HCT116 (cell line): ENCODE measurements at places on chromosomes 11 and 22.

GRCh38 chr11:118524757-118525470 lies 2.4 kb upstream of the TTC36 start:
- DNase-seq = no peak

DNA sequence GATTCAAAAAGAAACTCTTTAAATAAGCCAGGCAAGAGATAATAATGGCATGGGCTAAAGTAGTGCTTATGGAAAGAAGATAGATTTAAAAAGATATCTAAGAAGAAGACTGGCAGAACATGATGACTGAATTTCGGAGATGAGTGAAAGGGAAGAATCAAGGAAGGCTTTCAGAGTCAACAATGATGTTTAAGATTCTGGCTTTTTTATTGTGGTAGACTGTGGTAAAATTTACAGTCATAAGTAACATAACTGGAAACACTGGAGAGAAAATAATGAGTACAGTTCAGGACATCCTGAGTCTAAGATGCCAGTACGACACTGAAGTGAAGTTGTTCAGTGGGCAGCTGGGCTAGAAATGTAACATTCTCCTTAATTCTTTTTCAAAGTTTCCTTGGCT lies 85.2 kb downstream of the PHF21A start:
- no peak for DNase-seq

GRCh38 chr11:125452125-125452470 lies 44.0 kb downstream of the FEZ1 start:
- DNase-seq = no peak

GRCh38 chr11:14320020-14320419 lies 39.0 kb downstream of the RRAS2 start:
- no peak for DNase-seq

DNA sequence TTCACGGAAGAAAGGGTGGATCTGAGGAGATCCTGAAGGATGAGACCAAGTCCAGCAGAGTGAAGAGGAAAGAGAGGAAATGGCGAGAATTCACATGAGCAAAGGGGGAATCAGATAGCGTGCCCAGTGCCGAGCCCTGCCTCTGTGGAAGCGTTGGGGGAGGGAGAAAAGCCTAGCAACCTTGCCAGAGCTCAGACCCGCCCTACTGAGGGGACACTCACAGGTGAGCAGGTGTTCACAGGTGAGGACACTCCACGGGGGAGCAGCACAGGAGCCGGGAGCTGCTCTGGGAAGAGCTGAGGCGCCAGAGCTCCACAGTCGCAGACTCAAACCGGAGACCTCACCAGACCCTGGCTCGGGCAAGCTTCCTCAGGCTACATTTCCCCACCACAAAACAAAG lies 56.2 kb downstream of the MICAL3 start:
- no peak for DNase-seq

DNA sequence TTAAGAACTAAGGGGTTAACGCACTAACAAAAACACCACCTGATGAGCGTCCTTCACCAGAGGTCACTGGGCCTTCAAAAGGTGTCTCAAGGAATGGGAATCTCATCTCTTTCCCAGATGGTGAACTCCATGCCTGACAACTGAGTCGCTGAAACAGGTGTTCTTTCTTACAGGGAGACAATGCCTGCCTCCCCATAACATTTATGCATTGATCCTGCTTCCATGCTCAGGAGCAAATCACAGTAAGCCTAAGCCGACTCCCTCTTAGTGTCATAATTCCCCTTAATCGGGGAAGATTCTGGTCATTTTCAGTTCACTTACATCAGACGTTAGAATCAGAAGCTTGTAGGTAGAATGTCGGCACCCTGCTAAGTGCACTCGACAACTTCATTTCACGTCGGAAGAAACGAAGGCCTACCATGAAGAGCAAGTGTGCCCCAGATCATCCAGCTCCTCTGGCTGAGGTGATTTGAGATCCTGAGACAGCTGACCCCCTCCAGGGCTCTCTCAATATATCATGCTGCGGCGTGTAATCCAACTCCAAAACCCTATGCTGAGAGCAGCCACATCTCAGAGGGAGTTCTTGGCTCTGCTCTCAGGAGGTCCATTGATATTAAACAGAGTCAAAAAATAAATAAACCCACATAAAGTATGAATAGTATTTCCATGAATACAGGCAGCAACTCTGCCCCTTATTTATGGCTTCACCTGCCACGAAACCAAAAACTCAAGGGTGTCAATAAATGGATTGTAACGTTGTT lies 163.1 kb downstream of the LARGE1 start:
- no peak for DNase-seq

- no peak for DNase-seq
Measured at GRCh38 chr11:130180491-130180890, 20.9 kb downstream of the ST14 start.

DNA sequence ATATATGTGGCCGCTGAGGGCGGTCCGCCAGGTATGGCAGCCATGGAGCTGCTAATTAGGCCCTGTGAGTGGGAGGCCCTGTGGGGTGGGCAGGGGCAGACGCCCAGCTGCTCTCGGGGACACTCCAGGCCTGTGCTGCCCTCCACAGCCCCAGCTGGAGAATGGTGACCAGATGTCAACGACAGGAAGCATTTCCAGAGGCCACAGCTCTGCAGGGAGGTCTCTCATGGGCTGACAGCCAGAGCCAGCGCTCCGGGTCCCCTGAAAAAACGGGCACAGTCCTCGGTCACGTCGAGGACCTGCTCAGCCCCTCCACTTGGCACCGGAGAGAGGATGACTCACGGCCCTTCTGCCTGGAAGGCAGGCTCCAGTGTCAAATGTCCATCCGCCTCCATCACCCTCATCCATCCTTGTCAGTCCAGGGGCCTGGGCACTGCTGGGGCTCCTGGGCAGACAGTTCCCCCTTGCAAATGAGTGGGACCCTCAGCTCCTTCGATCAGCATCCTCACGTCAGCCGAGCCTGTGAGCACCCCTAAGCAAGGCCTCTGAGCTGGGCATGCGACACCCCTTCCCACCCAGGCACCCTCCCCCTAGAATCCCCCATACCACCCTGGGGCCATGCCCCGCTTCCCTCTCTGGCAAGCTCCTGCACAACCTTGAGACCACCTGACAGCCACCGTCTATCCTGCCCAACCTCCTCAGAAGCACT lies 1.9 kb downstream of the BID start:
- no peak for DNase-seq

DNA sequence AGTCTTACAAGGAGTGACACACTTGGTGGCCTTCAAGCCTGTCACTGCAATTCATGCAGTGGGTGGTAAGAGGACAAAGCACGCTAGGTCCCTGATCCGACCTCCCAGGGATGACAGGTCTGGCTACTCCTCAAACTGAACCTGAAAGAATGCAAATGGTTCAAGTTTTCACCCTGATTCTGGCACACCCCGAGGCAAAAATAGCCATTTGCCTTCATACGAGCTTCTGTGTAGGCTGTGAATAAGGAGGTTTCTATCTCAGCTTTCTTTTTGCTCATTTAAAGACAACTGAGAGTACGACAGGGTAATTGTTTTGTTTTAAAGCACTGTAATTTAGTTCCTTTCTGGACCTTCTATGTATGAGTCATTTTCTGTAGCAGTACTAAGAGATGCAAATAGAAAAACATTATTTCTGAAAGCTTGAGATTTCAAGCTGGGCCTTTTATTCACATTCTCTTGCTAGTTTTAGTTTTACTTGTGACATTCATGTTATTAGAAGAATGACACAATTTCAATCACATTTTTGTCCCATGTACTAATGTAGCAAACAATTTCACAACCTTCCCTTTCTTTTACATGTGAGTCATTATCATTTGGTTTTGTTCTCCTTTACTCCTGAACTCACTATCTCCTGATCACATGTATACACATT lies 56.6 kb upstream of the FDX1 start:
- no peak for DNase-seq

- no peak for DNase-seq
Measured at GRCh38 chr11:106390078-106390477, 312.6 kb downstream of the AASDHPPT start.

- DNase-seq = no peak
Measured at GRCh38 chr22:27842669-27843431, 41.3 kb upstream of the MN1 start.

DNA sequence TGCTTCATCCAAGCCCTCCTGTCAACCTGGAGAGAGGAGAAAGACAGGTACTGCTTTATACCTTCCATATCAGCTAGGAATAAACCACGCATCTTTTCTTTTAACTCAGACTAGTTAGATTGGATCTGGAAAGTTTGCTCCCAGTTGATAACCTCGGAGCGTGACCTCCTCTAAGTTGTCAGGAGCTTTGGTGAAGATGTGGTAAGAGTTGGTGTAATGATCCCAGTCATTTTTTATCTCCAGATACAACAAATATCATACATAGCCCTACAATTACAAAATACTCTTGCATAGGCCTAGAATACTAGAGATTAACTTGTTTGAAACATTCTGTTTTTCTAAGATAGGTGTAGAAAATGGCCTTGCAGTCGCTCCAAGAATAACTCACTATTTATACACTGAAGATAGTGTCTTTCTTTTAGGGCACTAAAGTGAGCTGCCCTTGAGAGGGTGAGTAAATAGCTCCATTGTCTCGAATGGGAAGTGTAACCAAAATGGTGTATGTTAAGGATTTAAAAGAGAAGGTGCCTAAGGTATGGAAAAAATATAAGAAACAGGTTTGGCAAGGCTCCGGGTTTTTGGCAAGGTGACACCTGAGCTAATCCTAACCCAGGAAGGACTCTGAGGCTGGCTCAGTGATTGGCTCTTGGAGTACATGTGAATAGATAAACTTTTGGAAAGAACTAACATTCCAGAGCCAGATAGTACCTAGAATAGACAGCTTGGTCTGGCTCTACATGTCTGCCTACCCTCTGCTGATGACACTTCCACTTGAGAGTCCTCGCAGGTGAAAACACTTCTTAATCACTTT lies 59.4 kb downstream of the GLYATL1 start:
- no peak for DNase-seq

- no peak for DNase-seq
Measured at GRCh38 chr22:28115426-28115825, 196.4 kb upstream of the PITPNB start.

- no peak for DNase-seq
Measured at GRCh38 chr11:118633319-118633690, 25.9 kb downstream of the PHLDB1 start.

- no peak for DNase-seq
Measured at GRCh38 chr22:19722982-19723231, 432 bp upstream of the GP1BB start.

GRCh38 chr11:9137293-9138132 lies 46.1 kb upstream of the SCUBE2 start:
- peak; percentile 36 for DNase-seq

DNA sequence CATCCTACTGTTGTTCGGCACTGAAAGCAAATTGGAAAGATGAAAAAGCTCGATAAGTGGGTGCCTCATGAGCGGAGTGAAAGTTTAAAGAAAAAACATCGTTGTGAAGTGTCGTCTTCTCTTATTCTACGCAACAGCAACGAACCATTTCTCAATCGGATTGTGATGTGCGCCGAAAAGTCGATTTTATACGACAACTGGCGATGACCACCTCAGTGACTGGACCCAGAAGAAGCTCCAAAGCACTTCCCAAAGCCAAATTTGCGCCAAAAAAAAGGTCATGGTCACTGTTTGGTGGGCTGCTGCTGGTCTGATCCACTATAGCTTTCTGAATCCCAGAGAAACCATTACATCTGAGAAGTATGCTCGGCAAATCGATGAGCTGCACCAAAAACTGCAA lies 58.4 kb upstream of the FBXO3 start:
- no peak for DNase-seq
